Stimulated activated CD4-positive, alpha-beta T cell treated with anti-CD3 and anti-CD28 coated beads, Interleukin-2, amount 100 ng/mL, for 24 hours (primary cell): ENCODE measurements at places on chromosomes 7 and 10.

GRCh38 chr7:37174460-37174859 lies 274.2 kb downstream of the ELMO1 start:
- no peak for DNase-seq

DNA sequence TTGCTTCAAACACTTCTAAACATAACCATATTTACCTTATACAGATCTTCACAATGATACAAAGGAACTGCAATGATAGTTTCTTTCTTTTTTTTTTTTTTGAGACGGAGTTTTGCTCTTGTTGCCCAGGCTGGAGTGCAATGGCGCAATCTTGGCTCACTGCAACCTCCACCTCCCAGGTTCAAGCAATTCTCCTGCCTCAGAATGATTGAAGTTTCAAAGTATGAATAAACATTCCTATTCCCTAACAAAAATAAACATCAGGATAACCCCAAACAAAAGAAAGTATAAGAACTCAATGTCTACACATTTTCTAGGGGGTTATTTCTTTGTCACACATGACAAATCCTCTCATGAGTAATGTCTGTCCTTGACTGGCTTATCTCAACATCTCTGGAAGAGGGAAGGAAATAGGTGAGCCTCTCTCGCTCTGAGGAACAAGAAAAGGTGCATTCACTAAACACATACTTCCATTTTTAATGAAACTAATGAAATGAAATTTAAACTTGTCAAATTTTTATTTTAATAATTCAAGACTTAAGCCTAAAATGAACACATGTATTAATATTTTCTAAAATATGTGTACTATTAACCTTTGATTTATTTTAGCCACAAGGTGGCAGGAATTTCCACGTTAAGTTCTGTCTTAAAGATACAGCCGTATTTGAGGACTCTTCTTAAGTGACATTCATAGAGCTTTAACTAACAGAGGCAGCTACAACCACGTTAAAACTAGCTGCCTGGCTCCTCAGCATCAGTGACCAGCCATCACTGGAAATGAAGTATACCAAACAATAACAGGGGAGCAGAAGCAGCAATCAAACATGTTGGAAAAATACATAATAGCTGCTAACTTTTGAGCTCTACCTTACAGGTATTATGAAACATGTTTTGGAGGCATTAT lies 58.3 kb downstream of the MALSU1 start:
- no peak for DNase-seq

DNA sequence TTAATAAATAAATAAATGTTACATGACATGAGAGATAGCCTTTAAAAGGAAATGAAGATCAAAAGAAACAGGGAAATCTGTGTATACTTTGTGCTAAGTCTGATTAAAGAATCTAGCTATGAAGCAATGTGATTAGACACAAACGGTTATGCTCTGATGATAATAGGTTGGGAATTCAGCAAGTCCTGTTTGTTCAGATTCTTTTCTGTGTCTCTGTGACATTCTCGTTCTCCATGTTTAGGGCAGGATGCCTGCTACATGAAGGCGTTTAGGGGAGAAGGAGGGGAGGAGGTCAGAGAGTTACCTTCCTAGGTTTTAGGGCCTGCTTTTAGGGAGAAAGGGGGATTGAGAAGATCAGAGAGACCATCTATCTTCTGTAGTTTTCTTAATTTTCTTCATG lies 555.3 kb downstream of the DNAJB9 start:
- no peak for DNase-seq

DNA sequence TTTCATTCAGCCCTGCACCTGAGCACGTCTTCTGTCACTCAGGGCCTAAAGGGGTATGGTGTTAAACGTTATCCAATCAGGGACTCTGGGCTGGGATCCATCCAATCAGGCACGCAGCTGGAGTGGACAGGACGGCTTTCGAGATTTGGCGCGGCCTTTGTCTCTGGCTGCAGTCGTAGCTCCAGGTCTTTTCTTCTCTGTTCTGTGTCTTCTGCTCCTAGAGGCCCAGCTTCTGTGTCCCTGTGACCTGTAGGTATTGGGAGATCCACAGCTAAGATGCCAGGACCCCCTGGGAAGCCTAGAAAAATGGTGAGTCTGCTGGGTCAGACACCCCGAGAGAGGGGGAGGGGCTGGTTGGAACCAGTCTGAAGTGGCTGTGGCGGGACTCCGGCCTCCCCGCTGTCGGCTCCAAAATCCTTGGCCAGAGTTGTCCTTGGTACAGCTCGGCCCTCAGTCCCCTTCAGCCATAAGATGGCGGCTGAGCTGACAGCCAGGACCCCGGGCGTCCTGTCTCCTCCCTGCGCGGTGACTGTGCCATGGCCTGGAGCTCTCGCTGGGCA lies 11.7 kb upstream of the ZNF680 start:
- DNase-seq: no peak

- DNase-seq: no peak
Measured at GRCh38 chr7:96400518-96400917, 78.6 kb upstream of the SLC25A13 start.

- DNase-seq: peak; percentile 78
Measured at GRCh38 chr10:98028168-98028770, 2.2 kb downstream of the CRTAC1 start.

- no peak for DNase-seq
Measured at GRCh38 chr10:21479570-21480315, 45.7 kb downstream of the SKIDA1 start.

- DNase-seq: no peak
Measured at GRCh38 chr7:77993838-77994237, 195.3 kb downstream of the PHTF2 start.

- DNase-seq: no peak
Measured at GRCh38 chr10:106795619-106796018, 368.9 kb downstream of the SORCS1 start.

- no peak for DNase-seq
Measured at GRCh38 chr10:45423976-45424499, 50.0 kb downstream of the ALOX5 start.

- no peak for DNase-seq
Measured at GRCh38 chr7:47957156-47957555, 8.9 kb upstream of the PKD1L1 start.

- no peak for DNase-seq
Measured at GRCh38 chr10:10777723-10778122, 239.9 kb upstream of the CELF2 start.

DNA sequence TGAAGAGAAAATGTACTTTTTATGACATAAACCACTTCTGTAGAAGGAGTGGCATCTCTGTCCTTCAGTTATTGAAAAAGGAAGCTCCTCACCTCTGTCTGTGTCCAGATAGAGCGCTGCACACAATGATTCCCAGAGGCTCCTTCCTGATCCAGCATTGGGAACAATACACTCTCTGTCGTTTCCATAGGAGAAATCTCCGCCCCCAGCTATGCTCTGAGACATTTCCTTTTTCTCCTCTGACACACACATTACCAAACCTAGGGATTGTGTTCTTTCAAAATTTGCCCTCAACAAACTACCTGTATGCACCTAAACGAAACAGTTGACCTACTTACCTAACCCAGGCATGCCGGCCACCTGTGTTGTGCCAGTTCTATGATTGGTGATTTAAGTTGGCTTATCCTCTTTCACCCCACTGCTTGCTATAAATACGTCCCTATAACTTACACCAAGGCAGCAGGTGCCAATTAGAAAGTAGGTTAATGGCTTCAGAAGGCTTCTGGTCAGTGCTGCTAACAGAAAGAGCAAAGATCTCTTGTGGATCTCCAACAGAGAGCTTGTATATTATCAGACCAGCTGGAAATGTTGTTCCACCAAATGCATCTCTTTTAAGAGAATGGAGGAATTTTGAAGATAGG lies 140.1 kb upstream of the JCAD start:
- DNase-seq: no peak

DNA sequence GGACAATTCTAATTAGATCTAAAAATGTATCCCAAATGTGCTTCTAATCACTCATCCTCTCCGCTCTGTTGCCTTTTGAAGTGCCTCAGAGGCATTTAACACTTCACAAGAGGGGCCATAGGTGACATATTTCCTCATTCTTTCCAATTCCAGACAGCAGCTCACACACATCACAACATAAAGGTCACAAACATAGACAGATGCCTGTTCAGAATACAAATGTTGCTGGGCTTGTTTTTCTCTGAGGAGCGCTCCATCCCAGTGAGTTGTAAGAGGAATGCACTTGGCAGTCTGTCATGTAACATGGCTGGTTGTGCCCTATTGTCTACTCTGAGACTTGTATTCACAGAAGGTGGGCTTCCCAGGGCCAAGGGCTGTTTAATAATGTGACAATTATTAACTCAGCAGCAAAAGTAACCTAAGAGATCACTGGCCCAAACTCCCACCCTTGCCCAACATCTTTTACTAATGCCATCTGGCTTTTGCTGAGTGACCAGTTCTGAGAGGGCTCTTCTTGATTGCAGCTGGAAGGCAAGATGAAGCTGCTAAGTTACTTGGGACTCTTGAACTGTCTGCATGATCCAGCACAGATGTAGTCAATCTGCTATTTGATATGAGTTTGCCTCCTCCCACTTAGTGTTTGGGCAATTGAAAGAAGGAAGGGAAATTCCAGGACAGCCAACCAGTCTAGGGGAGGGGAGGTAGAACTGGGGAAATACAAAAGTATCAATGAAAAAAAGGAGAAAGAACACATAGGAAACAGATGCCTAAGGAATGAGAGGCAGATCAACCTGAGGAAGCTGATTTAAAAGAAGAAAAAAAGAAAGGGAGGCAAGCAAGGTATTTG lies 13.6 kb downstream of the PON2 start:
- no peak for DNase-seq

GRCh38 chr7:19143881-19144574 lies 1.2 kb downstream of the FERD3L start:
- DNase-seq: no peak

- DNase-seq: no peak
Measured at GRCh38 chr10:58013406-58013805, 254.3 kb downstream of the IPMK start.

- no peak for DNase-seq
Measured at GRCh38 chr10:78063236-78063635, 29.6 kb downstream of the RPS24 start.

- no peak for DNase-seq
Measured at GRCh38 chr10:118239236-118239630, 102.9 kb downstream of the FAM204A start.

DNA sequence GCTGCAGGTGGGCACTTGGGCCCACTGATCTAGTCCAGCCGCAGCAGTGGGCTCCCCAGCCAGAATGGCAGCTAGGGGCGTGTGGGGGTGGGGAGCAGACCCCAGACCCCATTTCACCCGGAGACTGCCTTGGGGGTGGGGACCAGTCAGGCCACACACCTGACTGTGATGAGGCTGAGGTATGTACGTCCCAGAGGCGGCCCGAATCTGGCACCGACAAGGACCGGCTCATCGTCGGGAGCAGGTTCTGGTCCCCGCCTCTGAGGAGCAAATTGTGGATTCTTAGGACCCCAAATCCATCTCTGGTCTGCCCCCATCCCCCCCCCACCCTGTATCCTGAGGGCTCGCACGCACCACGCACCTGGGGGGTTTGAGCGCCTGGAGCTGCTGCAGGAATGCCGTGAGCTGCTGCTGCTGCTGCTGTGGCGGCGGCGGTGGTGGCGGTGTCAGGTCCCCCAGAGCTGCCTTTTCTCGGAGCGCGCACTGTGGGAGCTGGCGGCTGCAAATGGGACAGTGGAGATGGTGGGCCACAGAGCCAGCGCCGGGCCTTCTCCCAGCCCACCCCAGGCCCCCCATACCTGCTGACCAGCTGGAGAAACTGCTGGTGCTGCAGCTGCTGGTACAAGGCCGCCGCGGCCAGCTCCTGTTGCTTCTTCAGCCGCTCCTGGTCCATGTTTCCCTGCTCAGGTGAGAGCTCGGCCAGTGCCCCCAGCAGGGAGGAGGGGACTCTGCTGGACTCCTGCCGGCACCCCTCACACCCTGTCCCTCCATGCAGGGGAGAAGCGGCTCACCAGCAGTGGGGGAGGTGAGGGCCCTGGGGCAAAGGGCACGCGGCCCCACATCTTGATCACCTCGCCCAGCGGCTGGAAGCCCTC lies 10.2 kb downstream of the GIGYF1 start:
- DNase-seq: no peak

- DNase-seq: no peak
Measured at GRCh38 chr10:91709394-91709798, 76.5 kb upstream of the PPP1R3C start.

DNA sequence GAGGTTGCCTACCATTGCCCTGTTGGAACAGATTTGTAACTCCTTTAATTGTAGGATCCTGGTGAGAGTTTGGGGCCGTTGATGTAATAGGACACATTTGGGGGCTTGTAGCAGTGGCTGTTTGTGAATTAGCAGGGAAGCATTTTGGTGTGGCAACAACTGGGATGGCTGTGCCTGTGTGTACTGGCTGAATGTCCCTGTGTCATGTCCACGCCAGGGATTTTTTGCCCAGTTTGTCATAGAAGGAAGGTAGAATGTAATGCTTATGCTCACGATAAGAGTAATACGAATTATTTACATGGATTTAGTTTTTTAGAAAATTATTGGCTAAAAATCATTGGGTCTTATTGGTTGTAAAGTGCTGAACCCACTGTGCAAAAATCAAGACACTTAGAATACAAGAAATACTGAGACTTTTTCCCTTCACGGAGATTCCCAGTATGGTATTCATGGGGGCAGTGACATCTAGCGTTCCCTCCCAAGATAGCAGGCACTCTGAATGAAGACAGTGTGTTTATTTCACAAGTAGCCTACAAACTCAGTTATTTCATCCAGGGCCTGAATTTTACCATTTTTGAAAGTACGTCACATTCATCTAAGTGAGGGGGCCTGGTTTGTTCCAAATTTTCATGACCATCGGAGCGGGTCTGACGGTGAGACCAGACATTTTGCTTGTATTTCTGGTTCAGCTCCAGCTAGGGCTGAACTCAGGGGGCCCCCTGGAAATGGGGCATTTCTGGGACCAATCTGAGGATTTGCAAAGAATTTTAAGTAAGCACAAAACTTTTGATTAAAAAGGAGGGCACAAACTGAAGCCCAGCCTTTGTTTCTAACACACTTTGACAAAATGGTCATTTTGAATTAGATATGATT lies 74.7 kb downstream of the CACNB2 start:
- no peak for DNase-seq

- DNase-seq: no peak
Measured at GRCh38 chr10:98367604-98368451, 47.2 kb downstream of the PYROXD2 start.

DNA sequence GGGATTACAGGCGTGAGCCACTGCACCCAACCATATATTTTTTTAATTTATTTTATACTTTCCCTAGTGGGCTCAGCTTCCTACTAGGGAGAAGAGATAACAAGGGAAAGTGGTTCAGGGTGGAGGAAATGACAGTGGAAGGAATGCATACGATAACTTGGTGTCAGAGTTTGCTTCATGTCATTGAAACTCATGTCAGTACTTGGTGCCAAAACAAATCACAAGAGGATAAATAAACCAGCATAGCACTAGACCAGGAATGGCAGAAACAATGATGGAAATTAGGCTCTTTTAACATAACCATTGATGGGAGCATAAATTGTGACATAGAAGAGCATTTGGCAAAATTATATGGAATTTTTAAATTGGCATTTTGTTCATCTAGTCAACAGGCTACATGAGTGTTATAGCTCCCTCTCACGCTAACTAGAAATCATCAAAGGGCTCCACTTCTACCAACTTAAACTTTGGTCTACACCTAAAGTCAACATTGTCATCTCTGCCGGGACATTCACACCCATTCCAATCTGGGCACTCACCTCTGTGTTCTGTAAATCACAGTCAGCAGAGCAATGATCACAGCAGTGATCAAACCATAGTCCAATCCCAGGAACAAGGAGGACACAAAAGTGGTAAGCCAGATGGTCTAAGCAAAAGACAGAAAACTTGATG lies 41.2 kb downstream of the PSMC2 start:
- DNase-seq: no peak

- DNase-seq: no peak
Measured at GRCh38 chr10:74921744-74922143, 95.3 kb downstream of the KAT6B start.
